ENCODE measurements at places on chromosomes 16 and 17. TPM values are rescaled to one million over a fixed set of nuclear protein-coding genes. Genes with fewer than 3 reads are reported as not detected.
A peak's percentile ranks its signal among the peaks of the same experiment; 100 is the strongest.

KCTD11 gene
- total RNA-seq = 10.7 TPM

CACNG5 gene
- not detected for total RNA-seq

DNAH9 gene
- 8.6 TPM for total RNA-seq

SLC5A11 gene
- total RNA-seq = 0.10 TPM

MPP2 gene
- 1.5 TPM for total RNA-seq

KRT16 gene
- total RNA-seq = 1.0 TPM

ABCA10 gene
- total RNA-seq = 4.0 TPM

CLEC18B gene
- total RNA-seq = 2.2 TPM

IFI35 gene
- total RNA-seq = 41.5 TPM

- DNase-seq = peak; percentile 62
Observed at GRCh38 chr16:69448470-69449193, 24.2 kb downstream of the CYB5B start.

- DNase-seq = no peak
Observed at GRCh38 chr16:15885560-15886001, 2.8 kb downstream of the CEP20 start.

- no peak for DNase-seq
Observed at GRCh38 chr16:84844559-84845495, 25.0 kb downstream of the CRISPLD2 start.

DNA sequence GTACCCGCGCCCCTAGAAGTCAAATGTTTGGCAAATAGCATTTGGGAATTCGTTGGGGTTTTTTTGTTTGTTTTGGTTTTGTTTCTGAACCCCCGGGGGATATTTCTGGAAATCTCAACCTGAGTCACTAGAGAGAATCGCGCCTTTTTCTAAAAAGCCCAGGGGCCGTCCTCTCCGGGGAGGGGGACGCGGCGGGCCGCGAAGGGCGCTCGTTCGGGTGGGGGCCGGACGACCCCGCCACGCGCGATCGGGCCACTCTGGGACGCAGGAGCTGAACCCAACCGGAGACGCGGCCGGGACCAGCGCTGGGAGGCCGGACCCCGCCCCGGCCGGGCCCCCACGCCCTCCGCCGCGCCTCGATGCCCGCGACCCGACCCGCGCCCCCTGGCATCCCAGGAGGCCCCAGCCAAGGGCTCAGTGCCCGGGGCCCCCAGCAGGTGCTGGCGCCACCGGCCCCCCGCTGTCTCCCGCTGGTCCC lies 302 bp downstream of the LITAF start:
- DNase-seq = no peak

DNA sequence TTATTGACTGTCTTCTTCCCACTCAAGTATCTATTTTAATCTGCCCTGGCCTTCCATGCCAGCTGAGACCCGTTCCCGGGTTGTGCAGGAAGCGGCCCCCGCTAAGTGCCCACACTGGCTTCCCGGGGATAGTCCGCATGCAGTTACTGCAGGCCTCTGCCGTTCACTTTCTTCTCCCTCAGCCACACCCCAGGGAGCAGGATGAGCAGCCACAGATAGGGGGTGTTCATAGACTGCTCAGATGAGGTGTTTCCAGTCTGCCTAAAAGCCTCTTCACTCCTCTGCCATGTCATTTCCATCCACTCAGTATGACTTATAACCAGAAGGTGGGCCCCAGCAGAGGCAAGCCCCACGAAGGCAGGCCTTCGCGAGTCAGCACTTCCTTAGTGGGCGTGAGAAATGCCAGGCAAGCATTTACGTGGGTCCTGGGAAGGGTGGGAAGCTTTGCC lies 7.7 kb downstream of the MED9 start:
- no peak for DNase-seq

DNA sequence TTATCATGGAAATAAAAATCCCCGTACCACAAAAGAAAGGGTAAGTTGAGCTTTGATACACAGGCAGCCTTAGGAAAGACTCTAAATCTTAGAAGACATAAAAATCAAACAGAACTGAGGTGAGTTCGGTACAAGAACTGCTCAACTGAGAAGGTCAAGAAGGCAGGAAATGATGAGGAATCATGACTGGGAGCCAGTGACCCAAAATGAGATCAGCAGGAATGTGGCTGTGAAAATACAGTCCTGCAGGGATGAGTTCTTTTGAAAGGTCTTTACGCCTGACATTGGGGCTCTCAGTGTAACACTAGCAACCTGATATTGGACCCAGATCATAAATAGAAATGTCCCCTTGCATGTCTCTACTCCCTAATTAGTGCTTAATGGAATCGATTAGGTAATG lies 56.3 kb upstream of the CDH11 start:
- no peak for DNase-seq

GRCh38 chr17:39239640-39240314 lies 14.0 kb upstream of the STAC2 start:
- DNase-seq = no peak

DNA sequence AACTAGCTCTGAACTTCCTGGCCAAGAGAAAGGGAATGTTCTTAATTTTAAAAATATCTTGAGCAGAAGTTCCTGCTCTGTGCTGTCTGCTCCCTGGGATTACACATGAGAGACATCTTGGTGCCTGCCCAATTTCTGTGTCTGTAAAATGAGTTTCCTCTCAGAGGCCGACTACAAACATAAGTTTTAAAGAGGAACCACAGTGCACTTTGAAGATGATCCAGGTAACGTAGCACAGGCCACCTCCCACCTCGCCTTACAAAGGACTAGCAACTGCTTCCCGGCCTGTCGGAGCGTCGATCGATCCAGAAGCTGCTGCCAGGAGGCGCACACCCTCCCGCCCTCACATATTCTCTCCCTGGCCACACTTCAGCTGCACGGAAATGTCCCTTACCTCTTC lies 55.0 kb upstream of the ATP2A3 start:
- no peak for DNase-seq

- DNase-seq = no peak
Observed at GRCh38 chr17:57649731-57650484, 95.2 kb downstream of the CCDC182 start.

- peak; percentile 97 for DNase-seq
Observed at GRCh38 chr16:641326-642188, at the start of gene MCRIP2. Gene MCRIP2 (plus strand): TSS chr16:641828. CDS start chr16:641992, 164 bp downstream.

GRCh38 chr16:64532691-64533090 lies 589.2 kb downstream of the CDH11 start:
- DNase-seq = no peak

DNA sequence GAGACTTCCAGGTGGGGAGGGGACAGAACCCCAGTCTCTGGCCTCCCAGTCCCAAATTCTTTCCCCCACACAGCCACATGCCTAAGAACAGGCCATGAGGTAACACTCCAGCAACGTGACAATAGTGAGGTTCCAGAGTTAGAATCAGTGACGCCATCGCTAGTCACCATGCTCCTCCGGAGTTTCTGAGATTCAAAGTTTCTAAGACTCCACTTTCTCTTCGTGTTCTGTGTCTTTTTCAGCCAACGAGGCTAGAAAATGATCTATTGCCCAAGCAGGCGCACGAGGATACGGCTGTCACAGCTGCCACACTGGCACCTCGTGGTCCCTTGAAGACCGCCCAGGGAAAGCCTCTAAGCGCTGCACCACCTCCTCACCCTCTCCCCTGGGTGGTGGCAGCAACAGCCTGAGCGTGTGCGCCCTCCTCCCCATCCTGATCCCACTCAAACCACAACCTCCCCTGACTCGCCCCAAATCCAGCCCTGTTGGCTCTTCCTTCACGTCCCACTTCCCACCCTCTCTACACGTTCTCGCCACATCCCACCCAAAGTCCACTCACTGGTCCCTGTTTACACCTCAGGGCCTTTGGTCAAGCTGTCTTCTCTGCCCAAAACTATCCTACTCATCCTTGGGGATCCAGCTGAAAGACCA lies 1.0 kb downstream of the MCRIP1 start:
- DNase-seq = no peak

DNA sequence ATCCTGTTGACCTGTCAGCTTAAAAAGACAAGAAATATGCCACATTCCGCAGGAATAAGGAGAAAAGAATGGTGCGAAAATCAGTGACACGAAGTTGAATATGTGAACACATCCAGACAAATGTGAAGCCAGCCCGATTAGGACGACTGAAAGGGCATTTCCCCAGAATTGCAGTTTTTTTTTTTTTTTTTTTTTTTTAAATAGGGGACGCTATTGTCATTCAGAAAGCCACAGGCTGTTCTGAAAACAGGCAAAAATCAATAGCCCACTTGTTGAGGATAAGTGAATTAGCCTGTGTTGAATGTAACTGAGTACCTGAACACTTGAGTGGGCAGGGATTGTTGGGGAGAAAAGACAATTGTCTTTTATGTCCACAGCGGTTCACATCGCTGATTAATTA lies 507.1 kb downstream of the WWOX start:
- DNase-seq = no peak

DNA sequence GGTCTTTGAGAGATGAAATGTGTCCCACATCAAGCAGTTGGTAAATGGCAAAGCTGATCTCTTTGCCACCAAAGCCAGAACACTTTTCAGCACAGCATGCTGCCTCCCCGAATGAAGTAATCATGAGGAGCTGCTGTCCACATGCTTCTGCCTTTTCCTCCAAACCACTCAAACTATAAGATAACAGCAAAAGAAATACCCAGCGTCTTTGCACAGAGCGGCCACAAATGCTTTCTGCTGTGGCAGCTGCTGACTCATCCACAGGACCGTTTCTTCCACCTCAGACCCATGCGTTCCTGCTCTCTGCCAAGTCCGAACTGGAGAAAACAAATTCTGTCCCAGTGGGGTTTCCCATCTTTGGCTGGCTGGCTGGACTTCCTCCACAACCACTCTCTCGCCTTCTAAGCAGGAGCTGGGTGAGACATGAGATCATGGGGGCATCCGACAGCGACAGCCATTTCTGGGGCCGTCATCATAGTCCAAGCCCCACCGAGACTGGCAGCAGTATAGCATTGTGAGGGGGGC lies 27.1 kb downstream of the TBC1D3B start:
- DNase-seq = no peak

DNA sequence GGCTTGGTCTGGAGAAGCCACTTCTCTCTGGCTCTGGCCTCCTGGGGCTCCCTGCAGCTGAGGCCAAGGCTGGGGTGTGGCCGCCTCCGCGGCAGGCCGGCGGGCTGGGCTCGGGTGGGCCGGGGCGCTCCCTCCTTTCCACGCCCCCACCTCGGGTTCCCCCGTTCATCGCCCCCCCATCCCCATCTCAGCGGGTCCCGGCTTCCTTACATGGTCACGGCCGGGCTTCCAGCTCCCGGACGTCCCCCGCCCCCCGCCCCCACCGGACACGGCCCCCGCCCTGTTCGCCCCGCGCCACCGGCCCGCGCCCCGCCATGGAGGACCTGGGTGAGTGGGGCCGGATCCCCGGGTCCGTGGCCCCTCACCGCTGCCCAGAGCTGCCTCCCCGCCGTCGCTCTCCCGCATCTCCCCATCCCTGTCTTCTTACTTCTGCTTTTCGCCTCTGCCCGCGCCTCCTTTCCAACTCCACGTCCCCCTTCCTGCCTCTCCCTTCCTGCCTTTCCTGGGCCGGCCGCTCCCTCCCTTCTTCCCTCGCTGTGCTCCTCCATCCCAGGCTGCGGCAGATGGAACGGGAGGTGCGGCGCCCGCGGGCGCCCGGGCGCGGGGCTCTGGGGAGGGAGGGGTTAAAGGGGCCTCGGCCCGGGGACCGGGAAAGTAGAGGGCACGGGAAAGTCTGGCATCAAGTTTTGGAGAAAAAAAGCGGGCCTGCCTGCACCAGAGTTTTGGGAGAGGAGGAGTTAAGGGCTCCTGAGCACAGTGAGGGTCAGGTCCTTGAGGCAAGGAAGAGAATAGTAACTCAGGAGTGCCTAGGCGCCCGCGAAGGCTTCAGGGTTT lies at the start of gene TGFB1I1:
Gene TGFB1I1, plus strand, starts transcription at position 278 of the 834 bp plus-strand sequence. Its CDS starts 37 bp downstream, at position 315.
- peak; percentile 85 for DNase-seq

GRCh38 chr17:81990836-81991683 lies 13.6 kb downstream of the ASPSCR1 start:
- DNase-seq = peak; percentile 75

Data from left lung (tissue), 14 donors.